ENCODE measurements at places on chromosomes 7 and 10.
A peak's percentile ranks its signal among the peaks of the same experiment; 100 is the strongest.

DNA sequence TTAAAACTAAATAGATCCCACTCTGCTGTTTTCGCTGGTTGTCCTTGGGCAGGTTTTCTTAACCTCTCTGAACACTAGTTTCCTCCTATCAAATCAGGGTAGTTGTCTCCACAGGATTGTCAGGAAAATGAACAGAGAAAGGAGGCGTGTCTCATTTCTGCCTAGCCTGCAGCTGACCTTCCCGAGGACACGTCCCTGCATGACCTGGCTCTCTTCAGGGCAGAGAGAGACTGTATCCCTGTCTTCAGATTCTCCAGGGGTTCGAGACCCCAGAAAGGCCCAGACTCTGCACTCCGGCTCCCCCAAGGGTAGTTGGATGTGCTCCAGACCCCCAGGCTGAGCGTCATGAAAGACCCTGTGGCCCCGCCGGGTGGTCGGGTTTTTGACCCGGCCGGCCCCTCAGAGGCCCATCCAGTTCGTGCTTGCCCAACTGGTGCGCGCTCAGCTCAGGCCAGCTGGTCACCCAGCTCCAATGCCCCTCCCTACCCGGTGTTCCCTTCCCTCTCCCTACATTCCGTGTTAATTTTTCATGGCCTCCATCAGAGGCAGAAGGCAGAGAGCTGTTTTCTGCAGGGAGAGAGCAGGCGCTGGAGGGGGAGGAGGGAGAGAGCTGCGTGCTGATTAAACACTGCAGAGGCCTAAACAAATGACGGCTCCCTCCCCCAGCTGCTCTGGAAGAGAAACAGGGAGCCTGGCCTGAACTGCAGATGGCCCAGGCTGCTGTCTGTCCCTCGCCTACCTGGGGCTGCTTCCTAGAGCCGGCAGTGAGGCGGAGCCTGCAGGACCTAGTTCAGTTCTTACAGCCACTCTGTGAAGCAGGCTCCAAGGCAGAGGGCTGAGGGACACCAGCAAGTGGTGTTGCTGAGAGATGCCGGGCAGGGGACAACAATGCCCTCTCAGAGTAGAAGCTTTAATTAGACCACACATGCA lies 86.2 kb upstream of the PPIF start:
- peak; percentile 42 for DNase-seq

- DNase-seq = peak; percentile 46
Measured at GRCh38 chr7:41885078-41885477, 182.2 kb upstream of the INHBA start.

DNA sequence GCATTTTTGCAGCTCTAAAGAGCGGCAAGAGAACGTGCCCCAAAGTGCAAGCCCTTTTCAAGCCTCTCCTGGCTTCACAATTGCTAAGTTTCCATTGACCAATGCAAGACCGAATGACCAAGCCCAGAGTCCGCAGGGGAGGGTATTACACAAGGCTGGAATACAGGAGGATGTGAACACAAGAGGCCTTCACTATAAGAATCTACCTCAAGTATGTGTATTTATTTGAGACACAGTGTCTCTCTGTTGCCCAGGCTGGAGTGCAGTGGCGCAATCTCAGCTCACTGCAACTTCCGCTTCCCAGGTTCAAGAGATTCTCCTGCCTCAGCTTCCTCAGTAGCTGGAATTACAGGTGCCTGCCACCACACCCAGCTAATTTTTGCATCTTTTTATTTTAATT lies 22.2 kb upstream of the TPST1 start:
- DNase-seq = no peak

DNA sequence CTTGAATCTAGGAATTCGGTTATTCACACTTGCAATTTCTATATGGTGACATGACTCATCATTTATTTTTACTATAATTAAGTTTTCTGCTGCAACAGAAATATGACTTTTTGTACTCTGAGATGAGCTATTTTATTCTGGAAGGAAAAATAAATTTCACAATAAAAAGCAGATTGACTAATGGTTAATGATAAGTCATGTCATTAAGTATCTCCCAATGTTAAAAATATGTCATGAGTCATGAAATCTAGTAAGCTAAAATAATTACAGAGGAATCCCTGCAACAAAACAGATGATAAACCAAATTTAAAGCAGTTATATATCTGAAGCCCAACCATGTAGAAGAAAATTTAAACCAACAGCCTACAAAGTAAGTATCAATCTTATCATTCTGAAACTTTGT lies 149.2 kb downstream of the CACNA2D1 start:
- no peak for DNase-seq

DNA sequence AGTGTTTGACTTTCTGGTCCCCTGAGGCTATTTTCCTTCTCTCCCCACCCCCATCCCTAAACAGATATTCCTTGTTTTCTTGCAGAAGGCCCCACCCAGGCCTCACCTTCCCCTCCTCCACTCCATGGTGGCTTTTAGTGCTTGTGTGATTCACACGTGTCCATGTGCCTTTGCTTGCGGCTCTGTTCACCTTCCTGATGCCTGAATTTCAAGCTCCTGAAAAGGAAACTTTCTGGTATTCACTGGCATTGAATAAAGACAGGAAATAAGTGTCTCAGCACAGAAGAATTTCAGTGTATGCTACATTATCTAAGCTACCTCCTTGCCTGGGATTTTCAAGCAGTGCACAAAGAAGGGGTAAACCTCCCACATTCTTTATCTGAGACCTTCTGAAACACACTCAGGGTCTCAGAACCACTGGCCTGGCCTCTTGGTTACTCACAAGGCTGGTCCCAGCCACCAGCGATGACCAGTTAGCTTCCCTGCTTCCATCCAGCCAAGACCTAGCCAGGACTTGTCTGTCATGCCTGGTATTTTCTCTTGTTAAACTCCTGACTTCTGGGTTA lies 17.2 kb upstream of the UBE2H start:
- DNase-seq = peak; percentile 54

DNA sequence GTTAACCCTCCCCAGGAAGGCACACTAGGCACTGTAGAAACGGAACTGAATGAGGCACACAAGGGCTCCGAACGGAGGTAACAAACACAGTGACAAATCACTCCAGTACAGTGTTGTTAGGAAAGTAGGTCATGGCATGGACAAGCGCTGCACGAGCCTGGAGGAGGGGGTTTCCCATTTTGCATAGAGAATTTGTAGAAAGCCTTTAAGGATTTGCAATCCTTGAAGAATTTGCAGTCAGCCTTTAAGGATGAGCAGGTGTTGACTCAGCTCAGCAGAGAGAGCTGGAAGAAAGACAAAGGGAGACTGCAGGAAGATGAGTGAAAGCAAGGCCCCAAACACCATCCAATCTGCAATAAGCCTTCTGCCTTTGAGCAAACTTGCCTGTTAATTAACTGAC lies 51.1 kb upstream of the PPP1R3C start:
- DNase-seq = peak; percentile 60

DNA sequence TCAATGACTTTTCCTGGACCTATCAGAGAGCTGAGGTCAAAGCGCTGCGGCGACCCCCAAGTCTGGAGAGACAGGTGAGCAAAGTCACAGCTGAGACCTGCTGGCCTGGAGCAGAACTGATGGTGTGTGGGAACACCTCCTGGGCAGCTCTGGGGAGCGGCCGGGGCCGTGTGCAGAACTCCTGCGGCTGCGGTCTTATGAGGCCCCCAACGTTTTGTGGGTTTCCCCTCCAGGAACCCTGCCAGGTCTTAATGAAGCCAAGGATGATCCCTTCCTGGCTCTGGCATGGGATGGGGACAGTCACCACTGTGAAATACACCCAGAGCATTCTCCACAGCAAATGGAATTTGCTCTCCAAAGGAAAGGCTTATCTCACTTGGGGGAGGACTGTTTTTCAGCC lies 26.1 kb downstream of the DPYSL4 start:
- no peak for DNase-seq

DNA sequence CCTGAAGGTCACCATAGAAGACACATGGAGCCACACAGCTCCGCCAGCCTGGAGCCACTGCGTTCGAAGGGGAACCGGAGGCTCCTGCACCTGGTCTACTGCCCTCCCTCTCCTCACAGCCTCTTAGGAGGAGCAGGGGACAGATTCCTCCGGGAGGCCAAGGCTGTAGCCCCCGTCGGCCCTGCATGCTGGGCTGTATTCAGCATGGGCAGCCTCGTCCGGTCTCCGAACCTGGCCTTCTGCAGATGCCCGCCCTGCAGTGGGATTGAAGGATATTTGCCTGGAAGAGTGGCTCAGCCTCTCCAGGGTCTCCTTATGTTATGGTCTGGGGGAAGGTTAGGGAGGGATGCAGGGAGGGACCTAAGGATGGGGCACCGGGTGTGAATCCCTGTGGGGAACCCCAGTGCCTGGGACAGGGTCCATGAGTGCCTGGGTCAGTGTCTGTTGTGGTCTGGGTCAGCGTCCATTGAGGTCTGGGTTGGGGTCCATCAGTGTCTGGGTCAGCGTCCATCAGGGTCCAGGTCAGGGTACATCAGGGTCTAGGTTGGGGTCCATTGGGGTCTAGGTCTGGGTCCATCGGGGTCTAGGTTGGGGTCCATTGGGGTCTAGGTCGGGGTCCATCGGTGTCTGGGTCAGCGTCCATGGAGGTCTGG lies 13.0 kb upstream of the SCART1 start:
- DNase-seq = no peak

DNA sequence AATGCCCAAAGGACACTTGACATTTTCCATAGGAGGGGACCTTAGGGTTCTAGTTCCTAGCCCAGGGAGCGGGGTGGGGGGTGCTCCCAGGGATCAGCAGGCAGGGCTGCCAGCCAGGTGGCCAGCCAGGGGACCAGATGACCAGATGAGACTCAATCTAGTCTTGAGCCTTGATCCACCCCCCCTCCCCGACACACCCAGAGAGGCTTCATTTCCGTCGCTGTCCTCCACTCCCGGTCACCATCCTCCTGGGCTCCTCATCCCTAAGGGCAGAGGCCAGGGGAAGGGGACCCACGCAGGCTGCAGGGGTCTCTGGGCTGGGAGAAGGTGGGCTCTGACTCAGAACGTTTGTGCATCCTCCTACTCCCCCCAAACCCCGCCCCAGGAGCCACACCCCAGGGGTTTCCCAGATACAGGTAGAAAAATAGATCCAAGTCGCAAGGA lies 1.0 kb downstream of the STX1A start:
- DNase-seq = no peak

GRCh38 chr7:21377545-21377944 lies 50.3 kb upstream of the SP4 start:
- no peak for DNase-seq

DNA sequence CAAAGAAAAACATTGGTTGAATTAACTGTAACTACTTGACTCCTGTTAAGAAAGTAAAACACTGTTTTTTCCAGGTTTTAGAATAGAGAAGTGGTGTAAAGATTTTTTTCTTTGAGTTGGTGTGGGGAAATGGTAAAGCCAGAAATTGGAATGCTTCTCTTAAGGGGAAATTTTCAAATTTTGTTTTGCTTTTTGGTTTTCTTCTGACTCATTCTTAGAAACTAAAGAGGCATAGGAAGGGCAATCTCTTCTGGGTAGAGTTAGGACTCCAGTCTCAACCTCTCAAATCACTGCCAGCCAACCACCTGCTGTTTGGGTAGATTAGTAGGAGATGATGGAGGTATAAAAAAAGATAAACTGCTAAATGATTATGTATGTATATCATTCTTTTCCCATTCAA lies 47.7 kb upstream of the STRIP2 start:
- no peak for DNase-seq

GRCh38 chr10:120630266-120630665 lies 173.2 kb downstream of the PLPP4 start:
- no peak for DNase-seq

DNA sequence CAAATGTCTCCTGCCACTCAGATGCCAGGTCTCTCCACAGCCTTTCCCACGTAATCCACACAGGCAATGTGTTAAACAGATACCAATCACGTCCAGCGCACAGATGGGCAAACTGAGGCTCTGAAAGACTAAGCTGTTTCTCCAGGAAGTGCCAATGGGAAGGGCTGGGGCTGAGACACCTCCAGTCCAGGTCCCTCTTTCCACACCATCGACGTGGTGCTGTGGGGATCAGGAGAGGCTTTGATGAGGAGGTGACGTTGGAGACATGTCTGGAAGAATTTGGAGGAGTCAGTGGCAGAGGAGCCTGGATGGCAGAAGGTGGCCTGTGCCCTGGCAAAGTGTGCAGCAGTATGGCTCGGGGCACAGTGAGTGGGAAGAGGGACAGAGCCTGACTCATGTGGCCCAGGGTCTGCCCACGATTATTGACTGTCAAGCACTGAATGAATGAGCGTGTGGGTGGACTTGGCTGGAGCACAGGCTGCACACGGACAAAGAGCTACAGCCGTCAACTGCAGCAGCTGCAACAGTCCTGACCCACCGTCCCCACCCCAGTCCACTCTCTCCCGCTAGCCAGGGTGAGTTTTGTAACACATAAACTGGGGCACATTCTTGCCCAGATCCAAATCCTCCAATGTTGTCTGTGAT lies 40.8 kb upstream of the HSPA12A start:
- DNase-seq = no peak

DNA sequence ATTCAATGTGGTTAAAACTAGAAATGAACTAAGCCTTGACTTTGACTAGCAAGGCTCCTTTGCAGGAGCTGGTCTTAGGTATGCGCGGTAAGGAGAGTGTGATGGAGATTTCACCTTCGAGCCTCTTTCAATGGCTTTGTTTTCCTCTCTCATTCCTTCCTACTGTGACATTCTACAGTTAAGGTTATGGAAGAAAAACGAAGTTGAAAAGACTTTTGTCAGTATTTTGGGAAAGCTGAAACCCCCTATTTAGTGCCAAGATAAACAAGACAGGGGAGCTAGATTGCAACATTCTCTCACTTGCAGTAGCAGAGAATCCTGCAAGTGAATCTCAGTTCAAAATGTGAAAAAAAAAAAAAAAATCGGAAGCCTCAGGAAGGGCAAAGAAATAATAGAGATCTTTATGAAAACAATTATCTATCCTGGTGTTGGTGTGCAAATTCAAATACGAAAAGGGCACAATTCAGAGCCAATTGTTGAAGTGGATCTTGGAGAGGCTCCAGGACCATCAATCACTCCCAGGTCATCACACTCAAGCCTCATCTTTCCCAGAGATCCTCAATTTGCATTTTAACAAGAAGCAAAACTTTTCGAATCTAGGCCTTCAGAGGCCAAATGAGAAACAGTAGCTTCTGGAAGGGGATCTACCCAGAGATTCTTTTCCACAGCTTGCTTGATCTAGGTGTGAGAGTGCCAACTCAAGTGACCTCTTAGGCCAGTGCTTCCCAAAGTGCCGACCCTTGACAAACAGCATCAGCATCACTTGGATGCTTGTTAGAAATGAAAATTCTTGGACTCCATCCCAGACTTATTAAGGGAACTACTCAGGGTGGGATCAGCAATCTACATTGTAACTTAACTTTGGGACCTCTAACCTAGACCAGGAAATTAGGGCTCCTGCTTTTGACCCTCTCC lies 163.8 kb downstream of the INHBA start:
- peak; percentile 50 for DNase-seq

- DNase-seq = peak; percentile 76
Measured at GRCh38 chr10:73117976-73118743, 7.9 kb downstream of the NUDT13 start.

GRCh38 chr7:66183700-66184099 lies 21.4 kb upstream of the TPST1 start:
- peak; percentile 81 for DNase-seq

GRCh38 chr7:92244808-92245486 lies 767 bp downstream of the KRIT1 start:
- no peak for DNase-seq

- DNase-seq = no peak
Measured at GRCh38 chr10:60952846-60953220, 8.8 kb upstream of the RHOBTB1 start.

- no peak for DNase-seq
Measured at GRCh38 chr10:22379059-22379458, 33.8 kb downstream of the SPAG6 start.
